ENCODE measurements at places on chromosomes 5 and 9.
A peak's percentile ranks its signal among the peaks of the same experiment; 100 is the strongest.

GRCh38 chr9:113543296-113543981, 79.9 kb downstream of the RGS3 start:
- H3K27me3 ChIP-seq = no peaks in the 10 kb centered on the region
- DNase-seq = peak; percentile 48
- peaks cover 13% of the 10 kb centered on the region for H3K4me1 ChIP-seq
- no peak overlapping the region for H3K4me3 ChIP-seq

DNA sequence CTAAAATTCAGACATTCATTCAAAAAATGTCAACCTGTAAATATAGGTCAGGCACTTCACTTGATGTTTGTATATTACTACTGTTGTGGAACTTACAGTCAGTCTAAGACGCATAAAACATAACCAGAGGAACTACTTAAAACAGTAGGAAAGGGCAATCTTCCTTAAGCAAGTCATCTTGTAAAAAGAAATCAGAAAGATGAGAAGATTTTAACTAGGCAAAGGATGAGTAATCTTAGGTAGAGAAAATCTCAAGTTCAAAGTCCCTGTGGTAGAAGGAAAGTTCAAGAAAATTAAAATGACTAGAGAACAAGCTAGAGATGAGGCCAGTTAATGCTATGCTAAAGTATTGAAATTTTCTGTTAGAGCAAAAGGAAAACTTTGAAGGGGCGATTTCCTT, 152.4 kb downstream of the RAPGEF6 start:
- H3K27me3 ChIP-seq = no peaks in the 10 kb centered on the region
- peaks cover 18% of the 10 kb centered on the region for H3K36me3 ChIP-seq
- no peak overlapping the region for H3K27ac ChIP-seq
- H3K4me1 ChIP-seq = no peaks in the 10 kb centered on the region

GRCh38 chr5:111454198-111454622, 58.1 kb downstream of the STARD4 start:
- no peak overlapping the region for H3K27ac ChIP-seq
- DNase-seq = no peak
- no peaks in the 10 kb centered on the region for H3K27me3 ChIP-seq
- H3K4me1 ChIP-seq = peaks cover 5% of the 10 kb centered on the region

- no peak overlapping the region for H3K4me3 ChIP-seq
- no peak overlapping the region for H3K27ac ChIP-seq
- peaks cover 7% of the 10 kb centered on the region for H3K4me1 ChIP-seq
- H3K27me3 ChIP-seq = no peaks in the 10 kb centered on the region
- peaks cover 62% of the 10 kb centered on the region for H3K36me3 ChIP-seq
Observed at GRCh38 chr5:151138114-151138513, 19.5 kb downstream of the ANXA6 start.

- DNase-seq = no peak
- H3K4me1 ChIP-seq = peaks cover 18% of the 10 kb centered on the region
- H3K4me3 ChIP-seq = no peak overlapping the region
Observed at GRCh38 chr9:107708791-107709190, 219.2 kb upstream of the KLF4 start.

- H3K36me3 ChIP-seq = no peaks in the 10 kb centered on the region
- no peaks in the 10 kb centered on the region for H3K27me3 ChIP-seq
- H3K4me3 ChIP-seq = no peak overlapping the region
- H3K27ac ChIP-seq = no peak overlapping the region
Observed at GRCh38 chr9:75197561-75197960, 109.2 kb downstream of the OSTF1 start.

- DNase-seq = no peak
- no peak overlapping the region for H3K27ac ChIP-seq
- H3K4me1 ChIP-seq = no peaks in the 10 kb centered on the region
- H3K36me3 ChIP-seq = no peaks in the 10 kb centered on the region
- no peaks in the 10 kb centered on the region for H3K27me3 ChIP-seq
Observed at GRCh38 chr9:79040671-79041070, 531.1 kb upstream of the TLE4 start.

DNA sequence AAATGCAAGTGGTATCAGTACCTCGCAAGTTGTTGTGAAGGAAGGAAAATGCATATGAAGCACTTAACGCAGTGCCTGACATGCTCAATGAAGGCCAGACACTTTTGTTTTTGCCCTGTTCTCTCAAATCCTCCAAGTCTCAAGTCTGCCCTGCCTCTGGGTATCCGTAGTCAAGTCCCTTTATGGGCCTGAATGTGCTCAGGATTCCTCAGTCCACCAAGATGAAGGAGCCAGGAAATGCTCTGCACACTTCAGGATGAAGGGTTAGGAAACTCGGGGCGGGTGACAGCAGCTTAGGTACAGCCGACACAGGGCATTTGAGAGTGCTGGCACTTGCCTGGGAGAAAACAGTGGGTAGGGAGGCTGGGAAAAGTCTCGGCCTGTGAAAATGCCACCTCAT, 1.4 kb downstream of the ECSCR start:
- H3K36me3 ChIP-seq = no peaks in the 10 kb centered on the region
- peak overlapping the region; percentile 41 for H3K27ac ChIP-seq
- no peak for DNase-seq
- peak overlapping the region; percentile 17 for H3K4me3 ChIP-seq

DNA sequence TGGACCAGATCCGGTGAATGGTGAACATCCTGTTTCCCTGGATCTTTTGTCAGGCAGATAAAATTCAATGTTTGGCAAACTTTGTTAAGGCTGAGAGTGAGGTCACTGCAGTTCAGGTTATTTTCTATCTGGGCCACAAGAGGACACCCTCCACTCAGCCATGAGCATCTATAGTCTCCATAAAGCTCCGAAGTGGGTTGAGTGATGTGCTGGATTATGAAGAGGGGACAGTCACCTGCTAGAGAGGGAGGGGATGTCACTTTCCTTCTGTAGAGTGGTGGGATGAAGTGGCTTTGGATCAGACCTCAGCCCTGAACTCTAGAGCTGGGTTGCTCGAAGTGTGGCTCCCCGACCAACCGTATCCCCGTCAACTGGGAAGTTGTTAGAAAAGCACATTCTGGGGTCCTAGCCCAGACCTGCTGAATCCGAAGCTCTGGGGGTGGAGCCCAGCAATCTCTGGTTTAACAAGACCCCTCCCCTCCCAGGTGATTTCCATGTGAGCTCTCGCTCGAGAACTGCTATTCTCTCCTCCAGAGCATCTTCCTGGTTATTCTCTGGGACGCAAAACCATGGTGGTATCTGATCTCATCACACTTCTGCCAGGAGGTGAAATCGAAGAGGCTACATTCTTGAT, 31.8 kb upstream of the FGF1 start:
- DNase-seq = no peak
- peak overlapping the region; percentile 69 for H3K27ac ChIP-seq
- H3K4me1 ChIP-seq = peaks cover 13% of the 10 kb centered on the region
- no peaks in the 10 kb centered on the region for H3K27me3 ChIP-seq
- H3K36me3 ChIP-seq = no peaks in the 10 kb centered on the region

GRCh38 chr5:126348855-126349635, 74.2 kb upstream of the GRAMD2B start:
- H3K4me3 ChIP-seq = no peak overlapping the region
- H3K36me3 ChIP-seq = no peaks in the 10 kb centered on the region
- H3K27me3 ChIP-seq = no peaks in the 10 kb centered on the region
- no peak for DNase-seq
- H3K27ac ChIP-seq = no peak overlapping the region
- peaks cover 7% of the 10 kb centered on the region for H3K4me1 ChIP-seq

GRCh38 chr5:159911349-159911748, 4.9 kb upstream of the ADRA1B start:
- H3K36me3 ChIP-seq = no peaks in the 10 kb centered on the region
- peaks cover 16% of the 10 kb centered on the region for H3K4me1 ChIP-seq

DNA sequence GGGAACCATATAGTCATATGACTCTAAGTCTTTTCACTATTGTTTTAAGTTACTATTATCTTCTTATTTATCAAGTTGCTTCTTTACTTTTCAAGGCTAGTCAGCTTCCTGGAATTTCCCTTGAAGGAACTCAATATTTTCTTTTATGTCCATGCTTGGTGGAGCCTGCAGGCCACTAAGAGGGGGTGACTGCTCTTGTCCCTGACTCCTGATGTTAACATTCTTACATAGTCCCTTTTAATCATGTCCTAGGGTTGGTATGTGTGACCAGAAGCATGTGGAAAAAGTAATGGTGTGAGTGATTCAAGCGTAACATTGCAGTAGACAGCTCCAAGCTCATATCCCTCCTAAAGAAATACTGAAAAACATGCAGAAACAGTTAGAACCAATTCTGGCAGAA, 1536.2 kb upstream of the CDH9 start:
- H3K36me3 ChIP-seq = no peaks in the 10 kb centered on the region
- H3K4me1 ChIP-seq = no peaks in the 10 kb centered on the region
- H3K27me3 ChIP-seq = no peaks in the 10 kb centered on the region
- no peak for DNase-seq
- no peak overlapping the region for H3K27ac ChIP-seq

- peaks cover 3% of the 10 kb centered on the region for H3K36me3 ChIP-seq
- H3K4me1 ChIP-seq = peaks cover 33% of the 10 kb centered on the region
- H3K27me3 ChIP-seq = no peaks in the 10 kb centered on the region
Observed at GRCh38 chr9:126842220-126842842, 18.1 kb upstream of the ZBTB34 start.

- H3K27me3 ChIP-seq = no peaks in the 10 kb centered on the region
- H3K36me3 ChIP-seq = no peaks in the 10 kb centered on the region
- H3K4me3 ChIP-seq = no peak overlapping the region
- DNase-seq = no peak
Observed at GRCh38 chr9:1285526-1285925, 235.4 kb downstream of the DMRT2 start.

DNA sequence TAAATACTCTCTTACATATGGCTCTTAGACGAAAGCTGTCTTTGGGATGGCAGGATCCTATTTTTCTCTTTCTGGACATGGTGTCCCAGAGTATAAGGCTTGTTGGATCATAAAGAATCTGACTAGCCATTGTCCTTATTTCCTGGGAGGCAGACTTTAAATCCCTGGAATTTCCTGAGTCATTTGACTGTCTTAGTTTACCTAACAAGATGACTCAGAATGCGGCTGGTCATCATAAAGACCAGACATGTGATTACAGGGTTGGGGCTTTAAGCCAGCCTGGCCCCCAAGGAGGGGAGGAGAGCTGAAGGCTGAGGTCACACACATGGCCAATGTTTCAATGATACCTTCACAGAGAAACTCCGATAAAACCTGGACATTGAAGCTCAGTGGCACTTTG, 37.2 kb downstream of the FAM240B start:
- peaks cover 10% of the 10 kb centered on the region for H3K4me1 ChIP-seq
- no peaks in the 10 kb centered on the region for H3K27me3 ChIP-seq
- no peak overlapping the region for H3K4me3 ChIP-seq
- H3K36me3 ChIP-seq = no peaks in the 10 kb centered on the region

GRCh38 chr9:94286116-94286515, 27.0 kb downstream of the ZNF169 start:
- no peaks in the 10 kb centered on the region for H3K4me1 ChIP-seq
- DNase-seq = no peak
- H3K36me3 ChIP-seq = peaks cover 6% of the 10 kb centered on the region
- H3K27me3 ChIP-seq = no peaks in the 10 kb centered on the region
- H3K27ac ChIP-seq = no peak overlapping the region

- no peaks in the 10 kb centered on the region for H3K27me3 ChIP-seq
- no peak for DNase-seq
- H3K27ac ChIP-seq = no peak overlapping the region
- no peaks in the 10 kb centered on the region for H3K36me3 ChIP-seq
- H3K4me1 ChIP-seq = peaks cover 7% of the 10 kb centered on the region
Observed at GRCh38 chr5:61353293-61353692, 21.2 kb downstream of the ZSWIM6 start.

DNA sequence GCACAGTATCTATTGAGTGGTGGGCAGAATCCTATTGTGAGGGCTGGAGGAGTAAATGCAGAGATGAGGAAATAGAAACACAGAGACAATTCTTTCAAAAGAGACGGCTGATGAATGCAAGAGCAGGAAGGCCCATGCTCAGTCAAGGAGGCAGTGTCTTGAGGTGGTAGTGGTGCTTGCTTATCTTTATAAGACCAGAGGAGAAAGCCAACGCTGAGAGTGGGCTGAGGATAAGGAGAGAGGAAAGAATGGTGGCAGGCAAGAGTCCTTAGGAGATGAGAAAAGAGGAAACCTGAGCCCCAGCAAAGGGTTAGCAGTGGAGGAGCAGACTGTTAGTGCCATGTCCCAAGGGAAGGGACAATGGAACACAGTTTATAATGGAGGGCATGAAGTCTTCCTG, 86.0 kb downstream of the SNCAIP start:
- H3K36me3 ChIP-seq = no peaks in the 10 kb centered on the region
- H3K27ac ChIP-seq = no peak overlapping the region
- H3K4me1 ChIP-seq = peaks cover 7% of the 10 kb centered on the region
- no peak overlapping the region for H3K4me3 ChIP-seq
- no peak for DNase-seq

DNA sequence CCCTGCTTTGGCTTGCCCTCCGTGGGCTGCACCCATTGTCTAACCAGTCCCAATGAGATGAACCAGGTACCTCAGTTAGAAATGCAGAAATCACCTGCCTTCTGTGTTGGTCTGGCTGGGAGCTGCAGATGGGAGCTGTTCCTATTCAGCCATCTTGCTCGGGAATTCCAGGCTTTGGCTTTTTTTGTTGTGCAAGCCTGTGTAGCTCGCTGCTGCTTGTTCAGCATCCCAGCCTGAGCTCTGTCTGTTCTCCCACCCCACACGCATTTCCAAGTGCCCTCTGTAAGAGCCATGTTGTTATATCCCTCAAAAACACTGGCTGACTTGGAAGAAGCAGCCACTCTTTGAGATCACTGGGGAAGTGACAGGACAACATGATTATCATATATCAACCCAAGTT, 101.6 kb upstream of the DPYSL3 start:
- H3K27ac ChIP-seq = no peak overlapping the region
- no peak for DNase-seq
- H3K36me3 ChIP-seq = no peaks in the 10 kb centered on the region
- no peaks in the 10 kb centered on the region for H3K27me3 ChIP-seq
- no peak overlapping the region for H3K4me3 ChIP-seq
- H3K4me1 ChIP-seq = no peaks in the 10 kb centered on the region

DNA sequence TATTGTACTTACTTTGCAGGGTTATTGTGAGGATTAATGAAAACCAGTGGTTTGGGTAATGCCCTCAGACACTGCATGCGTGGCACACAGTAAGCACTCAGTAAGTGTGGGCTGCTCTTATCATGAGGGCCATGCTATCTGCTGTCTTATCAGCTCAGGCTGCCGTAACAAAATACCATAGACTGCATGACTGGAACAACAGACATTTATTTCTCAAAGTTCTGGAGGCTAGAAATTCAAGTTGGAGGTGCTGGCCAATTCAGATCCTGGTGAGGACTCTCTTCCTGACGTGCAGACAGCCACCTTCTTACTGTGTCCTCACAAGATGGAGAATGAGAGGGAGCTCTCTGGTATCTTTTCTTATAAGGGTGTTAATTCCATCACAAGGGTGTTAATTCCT, 23.9 kb upstream of the SH3PXD2B start:
- no peak for DNase-seq
- H3K27ac ChIP-seq = no peak overlapping the region
- H3K4me1 ChIP-seq = peaks cover 5% of the 10 kb centered on the region
- H3K4me3 ChIP-seq = no peak overlapping the region

Data from suprapubic skin (tissue), 4 donors.